Activated T-cell treated with anti-CD3 and anti-CD28 coated beads for 1 hour (primary cell): ENCODE measurements at places on chromosomes 12 and 14.

DNA sequence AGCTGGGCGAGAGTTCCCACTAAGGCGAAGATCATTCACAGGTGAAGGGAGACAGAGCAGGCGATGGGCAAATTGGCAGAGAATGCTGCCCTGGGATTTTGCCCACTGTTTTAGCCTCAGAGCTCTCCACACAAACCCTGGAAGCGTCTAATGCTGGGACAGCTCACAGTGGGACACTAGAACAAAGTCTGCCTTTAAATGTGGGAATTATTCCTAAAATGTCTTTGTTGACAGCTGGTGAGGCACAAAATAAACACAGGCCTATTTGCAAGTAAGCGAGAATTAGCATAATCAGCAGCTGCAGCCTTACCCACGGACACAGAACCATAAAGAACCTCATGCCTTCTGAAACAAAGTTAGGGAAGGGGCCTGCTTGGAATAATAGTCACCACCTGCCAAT lies 824.5 kb downstream of the AACS start:
- no peak for DNase-seq

DNA sequence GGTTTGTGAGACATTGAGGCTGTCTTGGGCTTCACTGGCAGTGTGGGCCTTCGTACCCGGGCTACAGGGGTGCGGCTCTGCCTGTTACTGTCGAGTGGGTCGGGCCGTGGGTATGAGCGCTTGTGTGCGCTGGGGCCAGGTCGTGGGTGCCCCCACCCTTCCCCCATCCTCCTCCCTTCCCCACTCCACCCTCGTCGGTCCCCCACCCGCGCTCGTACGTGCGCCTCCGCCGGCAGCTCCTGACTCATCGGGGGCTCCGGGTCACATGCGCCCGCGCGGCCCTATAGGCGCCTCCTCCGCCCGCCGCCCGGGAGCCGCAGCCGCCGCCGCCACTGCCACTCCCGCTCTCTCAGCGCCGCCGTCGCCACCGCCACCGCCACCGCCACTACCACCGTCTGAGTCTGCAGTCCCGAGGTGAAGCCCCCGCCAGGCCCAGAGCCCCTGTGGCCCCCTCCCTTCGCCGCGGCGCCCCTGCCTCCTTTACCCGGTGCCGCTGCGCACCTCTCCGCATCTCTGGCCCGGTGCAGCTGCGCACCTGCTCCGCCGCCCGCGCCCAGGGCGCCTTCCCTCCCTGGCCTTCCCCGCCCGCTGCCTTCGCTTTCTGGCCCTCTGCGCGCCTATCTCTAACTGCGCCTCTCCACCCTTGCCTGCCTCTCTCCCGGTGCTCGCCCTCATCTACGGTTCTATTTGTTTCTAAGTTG lies at the start of gene ENO2:
Gene ENO2, plus strand, starts transcription at position 335 of the 701 bp plus-strand sequence. CDS start 1,253 bp downstream, outside the sequence.
- peak; percentile 76 for DNase-seq

GRCh38 chr14:52650774-52651173 lies 44.6 kb downstream of the ERO1A start:
- DNase-seq = no peak

DNA sequence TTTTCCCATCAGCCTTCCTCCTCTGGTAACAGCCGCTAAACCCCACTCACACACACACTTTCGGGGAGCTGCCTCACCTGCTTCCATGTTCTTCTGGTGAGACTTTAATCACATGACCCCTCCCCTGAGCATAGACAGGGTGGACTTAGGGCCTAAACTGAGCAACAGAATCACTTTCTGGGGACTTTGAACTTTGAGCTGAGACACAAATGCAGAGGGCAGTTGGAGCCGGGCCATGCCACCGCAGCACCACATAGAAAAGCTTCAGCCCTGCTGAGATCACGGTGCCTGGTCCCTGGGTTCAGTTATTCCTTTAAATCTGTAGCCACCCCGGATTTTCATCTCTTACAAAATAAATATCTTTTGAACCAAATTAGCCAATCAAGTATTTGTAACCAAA lies 18.4 kb upstream of the MAP3K9 start:
- DNase-seq = no peak

DNA sequence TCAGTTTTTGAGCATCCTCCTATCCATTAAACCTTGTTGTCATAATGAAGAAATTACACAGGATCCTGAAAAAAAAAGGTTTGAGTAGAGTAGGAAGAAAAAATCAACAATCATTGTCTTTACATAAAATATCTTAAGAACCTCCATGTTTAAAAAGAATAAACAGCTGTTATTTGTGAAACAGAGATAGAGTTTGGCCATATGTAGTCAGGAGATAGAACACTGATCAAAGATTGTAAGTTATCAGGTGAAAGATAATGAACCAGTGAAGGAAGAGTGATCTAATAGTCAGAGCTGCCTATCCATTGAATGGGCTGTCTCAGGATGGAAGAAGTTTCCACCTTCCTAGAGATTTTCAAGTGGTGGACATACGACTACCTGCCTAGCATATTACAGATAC lies 397.1 kb downstream of the SOX5 start:
- DNase-seq = no peak

- no peak for DNase-seq
These were observed 72.1 kb upstream of the C14orf180 start for GRCh38 chr14:104507443-104507842.

GRCh38 chr12:84416626-84417025 lies 496.0 kb downstream of the SLC6A15 start:
- DNase-seq = no peak

GRCh38 chr14:69768873-69769272 lies 1.9 kb downstream of the SRSF5 start:
- no peak for DNase-seq

DNA sequence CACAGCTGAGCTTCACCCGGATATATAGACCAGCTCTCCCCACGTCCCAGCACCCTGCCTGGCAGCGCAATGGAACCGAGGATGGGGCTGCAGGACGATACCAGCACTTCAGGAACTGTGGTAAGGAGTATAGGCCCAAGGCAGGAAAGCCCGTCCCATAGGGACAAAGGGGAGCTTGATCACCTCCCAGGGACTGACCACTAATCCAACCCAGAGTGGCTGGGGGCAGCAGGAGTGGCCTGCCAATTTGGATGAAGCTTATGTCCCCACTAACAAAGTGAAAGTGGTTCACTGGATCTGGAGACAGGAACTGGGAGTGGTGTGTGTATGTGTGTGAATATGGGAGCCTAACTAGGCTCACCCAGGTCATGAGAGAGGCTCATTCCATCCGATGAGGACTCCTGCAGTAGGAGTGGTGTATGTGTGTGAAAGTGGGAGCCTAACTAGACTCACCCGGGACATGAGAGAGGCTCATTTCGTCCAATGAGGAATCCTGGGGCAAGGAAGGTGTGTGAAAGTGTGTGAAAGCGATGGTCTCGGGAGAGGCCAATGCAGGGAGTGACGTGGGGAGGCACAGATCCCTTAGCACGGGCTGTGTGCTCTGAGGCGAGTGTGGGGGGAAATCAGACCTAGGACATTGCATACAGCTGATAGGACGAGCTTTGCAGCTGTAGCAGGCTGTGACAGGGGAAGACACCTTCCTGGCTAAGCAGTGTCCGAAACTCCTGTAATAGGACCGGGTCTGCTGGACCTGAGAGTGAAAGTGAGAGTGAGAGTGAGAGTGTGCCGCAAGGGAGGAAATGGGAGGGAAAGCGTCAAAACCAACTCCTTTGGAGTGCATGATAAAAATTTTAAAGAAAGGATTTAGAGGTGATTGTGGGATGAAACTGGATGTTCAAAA lies 25.7 kb downstream of the KLRK1 start:
- DNase-seq = no peak
